Small intestine (tissue), 16 donors: ENCODE measurements at places on chromosomes 12 and 14.
A peak's percentile ranks its signal among the peaks of the same experiment; 100 is the strongest.

DNA sequence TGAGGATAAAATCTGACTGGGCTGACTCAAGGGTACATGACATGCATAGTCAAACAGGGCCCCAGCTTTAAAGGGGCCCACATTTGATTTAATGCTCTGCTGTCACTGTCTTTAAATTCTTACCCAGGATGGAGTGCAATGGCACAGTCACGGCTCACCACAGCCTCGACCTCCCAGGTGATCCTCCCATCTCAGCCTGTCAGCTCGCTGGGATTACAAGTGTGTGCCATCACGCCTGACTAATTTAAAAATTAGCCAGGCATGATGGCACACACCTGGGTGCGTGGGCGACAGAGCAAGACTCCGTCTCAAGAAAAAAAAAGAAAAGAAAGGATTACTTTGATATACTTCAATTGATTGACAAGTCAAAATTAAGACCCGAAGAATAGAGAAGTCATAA, 9.2 kb upstream of the PLBD1 start:
- no peak for DNase-seq

GRCh38 chr12:80598004-80598606, 109.3 kb upstream of the MYF6 start:
- DNase-seq = peak; percentile 11

- no peak for DNase-seq
Observed at GRCh38 chr12:54689034-54689372, 40.8 kb upstream of the DCD start.

DNA sequence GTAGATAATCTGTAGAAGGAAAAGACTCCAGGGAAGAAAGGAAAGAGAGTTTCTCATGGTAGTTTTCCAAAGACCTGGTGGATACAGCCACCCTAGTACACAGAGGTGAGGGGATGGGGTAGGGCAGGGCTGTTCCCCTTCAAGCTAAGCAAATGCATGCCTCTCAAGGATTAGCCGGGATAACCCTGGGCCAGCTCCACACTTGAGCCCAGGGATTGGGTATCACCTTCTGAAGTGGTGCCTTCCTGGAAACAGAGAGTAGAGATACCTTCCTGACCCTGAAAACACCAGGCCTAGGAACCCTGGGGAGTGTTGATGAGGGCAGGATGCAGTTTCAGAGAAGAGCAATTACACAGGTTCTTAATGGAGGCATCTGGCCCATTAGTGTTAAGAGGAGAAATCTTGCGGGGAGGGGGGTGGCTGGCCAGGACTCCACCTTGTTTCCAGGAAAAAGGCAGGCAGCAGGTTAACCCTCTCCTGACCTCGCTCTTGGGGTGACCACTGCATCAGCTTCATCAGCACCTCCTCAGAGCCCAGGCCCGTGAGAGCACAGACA, 106.9 kb upstream of the TMEM233 start:
- DNase-seq = no peak

- DNase-seq = no peak
Observed at GRCh38 chr12:117024961-117025480, 74.2 kb downstream of the TESC start.
